ENCODE measurements at places on chromosomes 6 and 20.
A peak's percentile ranks its signal among the peaks of the same experiment; 100 is the strongest.

DNA sequence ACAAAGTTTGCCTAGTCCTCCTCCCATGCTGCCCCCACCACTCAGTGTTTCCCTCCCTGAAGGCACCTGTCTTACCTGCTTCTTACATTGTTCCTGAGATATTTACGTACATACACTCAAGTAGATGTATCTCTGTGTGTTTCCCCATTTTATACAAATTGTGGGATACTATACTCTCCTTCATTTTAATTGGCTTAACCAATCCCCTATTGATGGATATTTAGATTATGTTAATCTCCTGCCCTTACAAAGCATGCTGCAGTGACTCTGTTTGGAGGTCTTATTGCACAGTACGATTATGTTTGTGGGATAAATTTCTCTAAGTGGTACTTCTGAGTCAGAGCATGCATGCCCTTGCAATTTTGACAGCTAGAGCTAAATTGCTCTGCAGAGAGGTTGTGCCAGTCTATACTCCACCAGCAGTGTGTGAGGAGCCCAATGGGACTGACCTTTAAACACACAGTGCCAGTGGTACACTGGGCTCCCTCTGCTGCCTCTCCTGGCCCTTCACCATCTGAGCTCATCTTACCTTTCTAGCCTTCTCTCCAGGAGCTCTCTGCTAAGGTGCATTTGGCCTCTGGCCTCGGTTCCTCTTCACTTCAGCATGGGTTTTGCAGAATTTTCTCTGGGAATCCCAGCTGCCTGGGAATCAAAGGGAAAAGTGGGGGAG lies 57.4 kb downstream of the LYRM2 start:
- no peak for DNase-seq

GRCh38 chr20:63821811-63822210 lies 9.3 kb downstream of the ZBTB46 start:
- DNase-seq = no peak

GRCh38 chr6:35729722-35730121 lies 7.1 kb upstream of the ARMC12 start:
- DNase-seq = no peak

- no peak for DNase-seq
These were observed 36.6 kb upstream of the F13A1 start for GRCh38 chr6:6357032-6357431.

DNA sequence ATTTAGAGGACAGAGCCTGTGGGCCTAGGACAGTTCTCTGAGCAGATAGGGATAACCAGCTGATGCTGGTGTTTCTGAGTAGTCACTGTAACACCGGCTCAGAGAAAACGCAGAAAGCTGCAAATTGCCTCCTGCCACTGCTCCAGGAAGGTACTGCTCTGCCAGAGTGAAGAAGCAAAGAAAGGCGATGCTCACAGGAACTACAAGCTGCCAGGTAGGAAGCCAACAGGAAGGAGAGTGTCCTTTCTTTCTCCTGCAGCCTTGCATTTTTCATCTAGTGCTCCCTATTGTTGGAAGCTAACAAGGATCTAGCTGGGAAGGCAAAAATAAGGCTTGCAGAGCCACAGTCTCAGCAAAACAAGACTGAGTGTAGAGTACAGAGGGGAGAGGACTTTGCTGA lies 70.7 kb upstream of the RAB32 start:
- DNase-seq = no peak

GRCh38 chr6:109662192-109662591 lies 28.8 kb downstream of the AK9 start:
- no peak for DNase-seq

- DNase-seq = no peak
These were observed 127.5 kb downstream of the BCKDHB start for GRCh38 chr6:80233958-80234357.

DNA sequence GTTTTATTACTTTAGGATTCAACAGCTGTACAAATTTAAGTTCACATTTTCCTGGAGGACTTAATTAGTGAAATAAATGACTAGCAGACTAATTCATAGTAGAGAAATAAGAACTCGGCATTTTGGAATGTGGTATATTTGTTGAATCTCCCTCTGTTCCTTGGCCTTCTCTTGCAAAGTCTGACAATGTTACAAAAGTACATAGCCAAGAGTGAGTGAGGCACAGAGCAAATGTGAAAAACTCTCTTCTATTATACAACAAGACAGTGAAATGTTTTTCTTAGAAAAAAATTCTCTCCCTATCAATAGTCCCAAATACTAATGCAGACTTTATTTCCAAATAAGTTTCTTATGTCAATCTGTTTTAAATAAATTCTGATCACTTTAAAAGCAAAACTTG lies 44.2 kb upstream of the TCF21 start:
- no peak for DNase-seq

- DNase-seq = peak; percentile 18
These were observed 48.0 kb upstream of the PTPRT start for GRCh38 chr20:43237651-43238168.

DNA sequence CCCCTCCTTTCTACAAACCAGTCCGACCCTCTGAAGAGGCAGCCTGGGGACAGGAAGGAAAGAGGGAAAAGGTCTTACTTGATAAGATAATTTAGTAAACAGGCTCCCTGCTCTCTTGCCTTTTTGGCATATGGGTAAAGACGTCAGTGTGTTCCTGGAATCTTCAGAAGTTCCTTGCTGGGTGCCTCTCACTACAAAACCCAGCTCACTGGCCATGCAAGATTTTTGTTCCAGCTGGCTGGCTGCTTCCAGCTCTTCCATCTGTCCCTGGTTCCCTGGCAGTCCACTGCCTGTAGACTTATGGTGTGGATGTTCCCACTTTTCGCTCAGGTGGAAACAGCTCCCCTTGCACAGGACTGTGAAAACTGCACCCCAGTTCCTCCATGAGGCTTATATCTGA lies 57.4 kb downstream of the MOCS1 start:
- DNase-seq = no peak

- no peak for DNase-seq
These were observed 128.8 kb downstream of the SOBP start for GRCh38 chr6:107618672-107619071.

GRCh38 chr20:59323731-59324130 lies 23.3 kb downstream of the EDN3 start:
- DNase-seq = no peak

DNA sequence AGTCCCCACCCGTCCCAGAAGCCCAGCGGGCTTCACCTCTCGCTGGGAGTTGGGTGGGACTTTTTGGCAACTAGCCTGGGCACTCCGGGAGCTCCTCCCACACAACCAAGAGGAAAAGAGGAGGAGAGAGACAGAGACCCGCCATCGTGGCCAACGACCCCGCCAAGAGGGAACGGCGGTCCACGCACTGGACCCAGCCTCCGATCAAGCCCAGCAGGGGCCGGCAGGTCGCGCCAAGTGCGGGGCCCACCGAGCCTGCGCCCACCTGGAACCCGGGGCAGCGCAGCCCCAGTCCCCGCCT lies 3.0 kb upstream of the TMEM14C start:
- no peak for DNase-seq

DNA sequence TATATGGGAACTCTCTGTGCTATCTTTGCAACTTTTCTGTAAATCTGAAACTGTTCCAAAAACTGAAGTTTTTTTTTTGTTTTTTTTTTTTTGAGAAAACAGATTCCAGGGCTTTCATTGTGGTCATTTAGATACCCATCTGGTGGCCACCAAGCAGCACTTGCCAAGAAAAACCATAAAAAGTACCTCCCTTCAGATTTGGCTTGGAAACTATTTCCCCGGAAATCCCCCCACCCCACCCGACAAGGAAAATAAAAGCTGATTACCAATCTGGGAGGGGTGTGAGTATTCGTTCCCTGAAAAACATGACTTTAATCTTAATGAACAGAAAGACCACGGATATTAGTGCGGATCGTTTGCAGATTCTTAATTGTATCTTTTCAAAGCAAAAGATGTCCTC lies 1.9 kb downstream of the NFATC2 start:
- no peak for DNase-seq

DNA sequence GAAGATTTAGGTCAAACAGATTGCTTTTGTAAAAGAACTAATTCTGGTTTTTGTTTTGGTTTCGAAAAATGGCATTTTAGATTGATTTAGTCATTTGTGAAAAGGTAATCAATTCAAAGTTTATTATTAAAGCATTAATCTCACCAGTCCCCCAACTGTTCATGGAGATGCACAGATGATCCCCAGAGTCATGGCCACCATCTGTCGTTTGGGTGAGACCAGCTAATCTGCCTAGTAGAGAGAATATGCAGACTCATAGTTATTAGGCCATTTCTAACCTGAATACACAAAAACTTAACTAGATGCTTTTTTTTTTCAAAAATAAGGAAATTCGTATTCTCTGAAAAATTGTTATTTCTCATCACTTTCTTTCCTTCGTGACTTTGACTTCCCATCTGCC lies 58.1 kb downstream of the C6orf58 start:
- no peak for DNase-seq

GRCh38 chr6:9933677-9934076 lies 481.2 kb downstream of the TFAP2A start:
- DNase-seq = no peak

GRCh38 chr6:5305968-5306626 lies 44.8 kb downstream of the FARS2 start:
- DNase-seq = no peak

- DNase-seq = no peak
These were observed 207.7 kb upstream of the SNX9 start for GRCh38 chr6:157615420-157615769.

DNA sequence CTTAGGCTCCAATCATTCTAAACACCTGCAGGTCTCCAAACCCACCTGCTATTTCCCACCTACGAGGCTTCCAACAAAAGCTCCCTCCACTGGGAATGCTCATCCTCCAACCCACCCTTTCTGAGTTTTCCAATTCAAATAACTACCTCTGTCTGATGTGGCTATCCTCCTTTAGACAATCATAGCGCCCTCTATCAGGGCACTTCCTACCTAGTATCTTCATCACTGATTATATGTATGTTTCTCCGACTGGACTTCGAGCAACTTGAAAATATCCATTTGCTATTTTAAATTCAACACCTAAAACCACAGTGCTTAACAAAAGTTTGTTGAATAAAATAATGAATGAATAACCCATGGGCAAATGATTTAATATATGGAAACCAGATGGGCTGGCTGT lies 41.3 kb downstream of the MTFR2 start:
- DNase-seq = no peak

- no peak for DNase-seq
These were observed 185.8 kb upstream of the TENT5A start for GRCh38 chr6:81938014-81938856.

DNA sequence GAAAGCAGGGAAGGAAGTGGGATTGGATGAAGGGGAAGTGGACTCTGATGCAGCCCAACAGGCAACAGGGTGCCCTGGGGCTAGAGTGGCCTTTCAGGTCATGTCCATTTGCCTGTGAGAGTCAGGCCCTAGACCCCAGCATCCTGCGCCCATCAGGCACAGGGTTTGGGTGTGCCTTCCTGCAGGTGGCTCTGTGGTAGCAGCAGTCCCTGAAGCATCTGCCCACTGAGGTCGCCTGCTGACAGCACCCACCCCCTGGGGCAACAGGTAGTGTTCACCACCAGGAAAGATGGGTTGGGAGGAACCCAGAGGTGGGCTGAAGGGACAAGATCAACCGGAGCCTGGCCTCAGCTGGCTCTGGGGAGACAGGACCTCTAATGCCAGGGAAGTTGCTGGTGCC lies 3.6 kb downstream of the PACSIN1 start:
- no peak for DNase-seq

DNA sequence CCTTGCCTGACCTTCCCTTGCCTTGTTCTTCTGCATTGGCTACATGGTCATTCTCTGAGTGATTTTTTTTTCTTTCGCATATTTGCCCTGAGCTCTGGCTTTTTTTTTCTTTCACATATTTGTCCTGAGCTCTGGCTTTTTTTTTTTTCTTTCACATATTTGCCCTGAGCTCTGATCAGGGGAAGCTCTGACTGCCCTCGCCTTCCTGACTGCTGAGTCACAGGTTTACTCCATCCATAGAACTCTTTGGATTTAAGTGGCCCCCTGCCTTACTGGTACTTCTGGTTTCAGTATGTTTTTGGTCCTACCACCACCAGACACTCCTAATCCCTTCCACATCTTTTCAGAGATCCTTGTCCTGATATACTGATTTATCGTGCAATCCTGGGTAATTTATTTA lies 201.1 kb downstream of the OGFRL1 start:
- DNase-seq = no peak

- DNase-seq = no peak
These were observed 263.0 kb downstream of the ZNF217 start for GRCh38 chr20:53330601-53331140.

DNA sequence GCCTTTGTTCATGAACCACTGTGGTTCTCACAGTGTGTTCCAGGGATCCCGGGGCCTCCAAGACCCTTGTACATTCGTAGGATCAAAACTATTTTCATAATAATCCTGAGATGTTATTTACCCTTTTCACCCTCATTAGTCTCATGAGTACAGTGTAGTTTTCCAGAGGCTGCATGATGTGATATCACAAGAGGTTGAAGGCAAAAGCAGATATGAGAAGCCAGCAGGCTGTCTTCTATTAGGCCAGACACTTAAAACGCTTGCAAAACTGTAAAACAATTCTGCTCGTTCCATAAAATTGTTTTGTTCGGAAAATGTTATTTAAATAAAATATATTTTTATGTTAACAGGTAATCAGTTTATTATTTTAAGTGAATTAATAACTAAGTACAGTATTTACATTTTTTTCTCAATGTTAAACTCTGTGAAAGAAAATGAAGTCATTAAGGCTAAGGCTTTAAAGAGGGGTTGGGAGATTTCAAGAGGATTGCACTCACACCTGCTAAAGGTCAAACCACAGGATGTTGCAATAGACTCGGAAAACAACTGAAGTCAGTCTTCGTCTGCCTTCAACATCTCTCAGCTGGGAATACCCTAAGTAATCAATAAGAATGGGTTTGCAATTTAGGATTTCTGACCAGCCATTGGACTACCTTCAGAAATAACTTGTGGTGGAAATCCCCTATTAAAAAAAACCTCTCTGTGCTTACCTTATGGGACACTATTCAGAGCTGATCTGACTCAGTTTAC lies 474.2 kb downstream of the KIF16B start:
- DNase-seq = no peak

DNA sequence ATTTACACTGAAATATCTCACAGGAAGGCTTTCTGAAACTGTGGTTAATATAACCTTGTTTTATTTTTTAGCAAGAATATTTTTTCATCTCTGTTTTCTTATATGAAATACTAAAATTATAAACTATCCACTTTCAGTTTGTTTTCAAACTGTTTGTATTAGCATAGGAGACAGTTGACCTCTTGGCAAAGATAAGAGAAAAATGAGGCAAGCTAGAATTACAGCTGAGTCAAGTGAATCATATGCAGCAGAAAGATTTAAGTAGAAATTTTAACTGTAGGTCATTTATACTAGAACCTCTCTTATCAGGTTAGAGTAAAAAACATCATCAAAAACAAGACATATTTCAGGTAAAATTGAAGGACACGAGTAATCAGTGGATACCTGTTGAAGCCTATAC lies 792.6 kb downstream of the PHF3 start:
- DNase-seq = no peak

DNA sequence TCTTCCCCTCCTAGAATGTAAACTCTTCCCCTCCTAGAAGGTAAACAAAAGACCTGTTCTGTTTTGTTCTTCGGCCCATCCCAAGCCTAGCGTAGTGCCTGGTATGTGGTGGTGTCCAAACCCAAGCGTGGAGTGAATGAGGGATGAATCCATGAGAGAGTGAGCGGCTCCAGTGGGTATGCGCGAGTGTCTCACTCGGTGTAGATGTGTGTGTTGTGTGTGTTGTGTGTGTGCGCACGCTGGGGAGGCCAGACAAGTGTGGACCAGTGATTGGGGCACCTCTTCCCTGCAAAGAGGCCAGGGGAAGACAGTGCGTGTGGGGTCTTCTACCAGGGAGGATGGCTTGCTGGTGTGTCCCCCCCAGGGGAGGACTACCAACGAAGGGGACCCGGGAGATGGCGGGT lies 392 bp upstream of the SLC2A10 start:
- no peak for DNase-seq

GRCh38 chr20:37342231-37343177 lies 3.4 kb upstream of the SRC start:
- no peak for DNase-seq

Data from anterior cingulate cortex (tissue), 58 donors.